ENCODE measurements at places on chromosomes 6 and 20.

DNA sequence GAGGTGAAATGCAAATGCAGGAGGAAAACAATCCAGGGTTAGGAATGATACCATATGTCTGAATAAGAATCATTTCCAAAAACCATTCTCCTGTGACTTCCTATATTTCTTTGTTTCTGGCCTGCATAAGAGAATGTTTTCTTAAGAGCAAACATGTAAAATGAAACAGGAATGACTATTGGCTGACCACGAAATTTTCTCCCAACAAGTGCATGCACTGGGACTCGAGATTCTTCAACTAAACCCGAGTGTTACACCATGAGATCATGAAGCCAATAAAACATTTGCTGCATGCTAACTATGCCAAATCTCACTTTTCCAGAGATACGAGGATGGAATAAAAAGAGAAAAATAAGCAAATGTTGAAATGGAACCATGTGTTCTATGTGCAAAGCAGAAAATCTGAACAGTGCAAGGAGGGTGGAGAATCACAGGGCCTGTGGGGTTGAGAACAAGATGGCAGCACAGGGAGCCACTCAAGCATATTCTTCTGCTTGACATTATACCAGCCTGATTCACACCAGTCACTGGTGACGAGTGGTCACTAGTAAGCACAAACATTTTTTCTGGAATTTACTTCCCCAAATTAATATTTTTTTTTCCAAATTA is 212.2 kb upstream of the FOXA2 start:
- no peak for DNase-seq

GRCh38 chr6:16849280-16849987 is 88.2 kb upstream of the ATXN1 start:
- DNase-seq: no peak

DNA sequence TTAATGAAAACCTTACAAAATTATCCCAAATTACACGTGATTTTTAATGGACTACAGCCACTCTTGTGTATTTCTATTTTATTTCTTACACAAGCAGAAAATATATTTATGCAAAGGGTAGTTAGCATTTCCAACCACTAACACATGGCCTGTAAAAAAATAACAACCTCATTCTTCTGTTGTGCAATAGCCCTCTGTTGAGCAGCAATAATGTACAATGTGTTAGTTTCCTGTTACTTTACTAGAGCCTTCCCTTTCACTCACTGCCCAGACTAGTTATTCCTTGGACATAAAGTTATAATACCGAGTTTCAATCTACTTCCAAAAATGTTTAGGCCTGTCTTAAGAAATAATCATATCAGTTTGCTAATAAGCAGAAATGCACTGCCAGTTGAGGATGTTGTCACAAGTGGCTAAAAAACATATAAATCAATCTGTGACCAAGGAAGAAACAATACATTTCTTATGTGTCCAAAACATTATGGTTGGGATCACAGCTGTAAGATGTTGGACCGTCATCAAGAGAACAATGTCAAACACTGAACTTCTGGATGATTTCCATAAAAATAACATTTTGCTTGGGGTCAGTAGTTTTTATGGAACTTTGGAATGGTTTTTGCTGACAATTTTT is 73.6 kb upstream of the RNF146 start:
- DNase-seq: no peak

DNA sequence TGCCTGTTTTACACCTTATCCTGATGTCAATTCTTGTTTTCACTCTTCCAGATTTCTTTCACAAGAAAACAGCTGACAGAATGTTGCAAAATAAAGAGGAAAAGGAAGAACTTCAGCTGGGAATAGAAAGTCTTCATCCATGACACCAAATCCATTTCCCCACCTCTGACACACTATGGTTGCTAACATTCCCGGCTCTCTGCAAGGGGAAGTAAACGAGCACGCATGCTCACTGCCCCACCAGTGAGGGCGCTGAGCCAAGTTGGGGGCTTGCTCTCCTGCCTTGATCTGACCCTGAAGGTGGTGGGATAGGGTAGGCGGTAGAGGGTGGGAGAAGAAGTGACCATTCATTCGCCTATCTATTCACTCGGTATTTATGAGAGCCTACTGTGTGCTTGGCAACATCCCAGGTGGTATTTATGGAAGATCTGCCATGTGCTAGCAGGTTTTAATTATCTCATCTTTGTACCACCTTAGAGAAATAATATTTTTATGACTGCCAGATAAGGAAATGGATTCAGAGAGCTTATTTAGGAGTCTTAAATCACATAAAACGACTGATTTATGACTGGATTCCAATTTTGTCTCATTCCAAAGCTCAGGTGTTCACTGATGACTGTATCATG is 206.2 kb downstream of the FOXC1 start:
- no peak for DNase-seq

DNA sequence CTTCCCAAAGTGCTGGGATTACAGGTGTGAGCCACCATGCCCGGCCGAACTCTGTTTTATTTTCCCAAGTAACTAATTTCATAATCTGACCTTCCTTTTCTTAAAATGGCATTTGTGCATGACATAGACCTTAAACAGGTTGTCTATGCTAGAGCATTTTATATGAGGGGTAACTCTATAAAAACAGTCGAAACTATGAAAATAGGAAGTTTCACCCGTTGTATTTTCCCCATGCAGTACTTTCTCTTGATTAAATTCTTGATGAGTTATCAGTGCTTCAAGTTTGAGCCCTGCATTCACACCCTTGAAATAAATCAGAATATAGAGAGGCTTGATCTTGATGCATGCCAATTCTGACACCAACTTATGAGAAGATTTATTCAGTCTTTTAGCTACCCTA is 11.7 kb downstream of the TBPL1 start:
- DNase-seq: no peak

DNA sequence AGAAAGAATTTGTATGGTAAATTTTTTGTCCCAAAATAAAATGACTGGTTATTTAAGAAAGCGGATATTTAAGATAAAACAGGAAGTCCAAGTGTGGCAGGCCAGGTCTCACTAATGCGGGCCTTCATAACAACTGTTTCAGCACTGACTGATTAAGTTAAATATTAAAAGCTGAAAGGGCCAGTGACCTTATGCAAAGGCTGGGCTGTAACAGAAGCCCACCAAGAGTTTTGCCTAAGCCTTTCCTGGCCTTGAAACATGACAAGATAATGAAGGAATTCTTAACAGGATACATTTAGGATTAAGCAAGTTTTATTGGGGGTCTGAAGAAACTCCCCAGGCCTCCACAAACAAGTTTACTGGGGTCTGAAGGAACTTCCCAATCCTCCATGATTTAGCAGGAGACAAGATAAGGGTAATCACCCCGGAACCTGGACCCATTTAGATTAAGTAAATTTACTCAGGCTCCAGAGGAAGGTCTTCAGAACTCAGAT is 36.3 kb downstream of the ZNF133 start:
- DNase-seq: no peak

DNA sequence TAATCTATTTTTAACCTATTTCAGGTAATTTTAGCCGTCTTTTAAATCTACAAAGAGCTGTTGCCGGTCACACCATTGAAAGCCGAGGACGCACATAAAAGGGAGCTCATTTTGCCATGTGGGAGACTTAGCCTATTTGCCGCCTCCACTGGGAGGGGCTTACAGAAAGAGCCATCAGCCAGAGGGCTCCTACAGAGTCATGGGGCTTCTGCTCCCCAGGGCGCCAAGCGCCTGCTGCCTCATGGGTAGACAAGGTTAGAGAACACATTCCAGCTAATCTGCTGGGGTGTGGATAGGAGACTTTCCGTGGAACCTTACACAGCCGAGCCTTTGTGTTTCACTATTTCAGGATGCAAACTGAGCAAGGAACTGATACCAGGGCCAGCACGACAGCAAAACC is 12.6 kb downstream of the PCMTD2 start:
- no peak for DNase-seq

DNA sequence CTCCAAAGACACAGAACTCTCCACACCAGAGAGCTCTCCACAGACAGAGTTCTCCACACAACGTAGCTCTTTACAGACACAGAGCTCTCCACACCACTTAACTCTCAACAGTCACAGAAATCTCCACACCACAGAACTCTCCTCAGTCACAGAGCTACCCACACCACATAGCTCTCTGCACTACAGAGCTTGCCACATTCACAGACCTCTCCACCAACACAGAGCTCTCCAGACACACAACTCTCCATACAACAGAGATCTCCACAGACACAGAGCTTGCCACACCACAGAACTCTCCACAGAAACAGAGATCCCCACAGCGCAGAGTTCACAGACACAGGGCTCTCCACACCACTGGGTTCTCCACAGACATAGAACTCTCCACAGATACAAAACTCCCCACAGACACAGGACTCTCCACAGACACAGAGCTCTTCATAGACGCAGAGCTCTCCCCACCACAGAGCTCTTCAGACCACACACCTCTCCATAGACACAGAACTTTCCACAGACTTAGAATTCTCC is 52.5 kb downstream of the ERMARD start:
- no peak for DNase-seq

- no peak for DNase-seq
These were observed 75.0 kb downstream of the SHLD1 start for GRCh38 chr20:5825130-5825719.

DNA sequence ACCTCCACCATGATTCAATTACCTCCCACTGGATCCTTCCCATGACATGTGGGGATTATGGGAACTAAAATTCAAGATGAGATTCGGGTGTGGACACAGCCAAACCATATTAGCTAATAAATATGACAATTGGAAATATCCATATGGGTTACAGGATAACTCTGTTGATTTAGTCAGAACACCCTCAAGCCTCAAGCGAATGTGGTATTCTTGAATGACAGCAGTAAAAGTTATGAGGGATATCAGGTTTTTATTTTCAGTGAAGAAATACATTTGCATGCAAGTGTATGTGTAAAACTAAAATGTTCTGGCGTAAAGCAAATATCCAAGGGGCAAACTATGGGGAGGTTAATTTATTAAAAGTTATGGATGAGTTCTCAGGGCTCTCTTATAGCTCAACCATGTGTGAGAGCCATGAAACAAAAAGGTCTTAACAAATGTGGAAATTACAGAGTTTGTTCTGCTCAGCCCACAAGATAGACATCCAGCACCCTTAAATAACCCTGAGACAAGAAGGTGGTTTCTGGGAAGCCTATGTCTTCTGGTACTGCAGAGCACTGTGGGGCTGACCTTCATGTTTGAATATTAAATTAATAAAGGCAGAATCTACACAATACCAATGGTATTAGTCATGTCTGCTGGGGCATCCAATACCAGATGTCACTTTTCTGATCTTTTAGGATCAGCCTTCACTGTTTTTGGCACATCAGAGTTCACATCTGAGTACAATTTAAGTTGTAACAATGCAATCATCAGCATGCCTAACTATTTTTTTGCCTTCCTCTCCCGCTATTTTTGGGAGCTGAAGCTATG is 370.5 kb upstream of the RSPO3 start:
- DNase-seq: no peak

- no peak for DNase-seq
These were observed 20.7 kb upstream of the SULF2 start for GRCh38 chr20:47805951-47806350.

- no peak for DNase-seq
These were observed 73.0 kb downstream of the UST start for GRCh38 chr6:148819852-148820251.

Data from stimulated activated CD4-positive, alpha-beta T cell treated with anti-CD3 and anti-CD28 coated beads, Interleukin-2, amount 100 ng/mL, for 48 hours (primary cell).